ENCODE measurements at places on chromosomes 2 and 18.

DNA sequence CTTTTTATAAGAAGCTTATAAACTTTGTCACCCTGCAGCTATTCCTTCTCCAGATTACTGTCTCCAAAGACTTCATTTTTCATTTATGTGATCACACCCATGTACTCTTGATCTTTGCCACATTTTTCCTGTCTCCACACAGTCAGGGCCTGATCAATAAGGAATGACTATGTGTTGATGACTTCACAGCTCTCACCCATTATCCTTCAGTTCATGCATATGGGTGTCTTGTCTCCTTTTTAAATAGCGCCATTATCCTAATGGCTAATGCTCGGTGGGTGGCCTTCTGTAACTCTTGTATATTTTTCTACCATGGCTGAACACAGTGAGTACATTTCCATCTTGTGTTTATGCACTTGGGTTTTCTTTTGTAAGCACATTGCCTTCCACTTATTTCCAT, 335.7 kb upstream of the NRP2 start:
- no peak for DNase-seq

GRCh38 chr18:56197241-56197859, 441.0 kb downstream of the TXNL1 start:
- DNase-seq: no peak

DNA sequence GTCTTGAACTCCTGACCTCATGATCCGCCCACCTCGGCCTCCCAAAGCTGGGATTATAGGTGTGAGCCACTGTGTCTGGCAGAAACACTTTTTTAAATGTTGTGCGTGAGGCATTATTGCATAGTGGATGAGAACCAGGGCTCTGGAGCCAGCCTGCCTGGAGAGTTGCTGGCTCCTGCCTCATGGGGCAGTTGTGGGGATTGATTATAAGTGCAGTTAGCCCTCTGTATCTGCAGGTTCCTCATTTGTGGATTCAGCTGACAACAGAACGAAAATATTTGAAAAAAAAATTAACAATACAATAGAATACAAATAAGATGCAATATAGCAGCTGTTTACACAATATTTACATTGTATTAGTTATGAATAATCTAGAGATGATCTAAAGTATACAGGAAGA, 129.4 kb upstream of the EML6 start:
- DNase-seq: no peak

GRCh38 chr2:165401285-165401852, 68.1 kb upstream of the CSRNP3 start:
- DNase-seq: no peak

- no peak for DNase-seq
Observed at GRCh38 chr2:7847321-7847720, 834.5 kb upstream of the ID2 start.

DNA sequence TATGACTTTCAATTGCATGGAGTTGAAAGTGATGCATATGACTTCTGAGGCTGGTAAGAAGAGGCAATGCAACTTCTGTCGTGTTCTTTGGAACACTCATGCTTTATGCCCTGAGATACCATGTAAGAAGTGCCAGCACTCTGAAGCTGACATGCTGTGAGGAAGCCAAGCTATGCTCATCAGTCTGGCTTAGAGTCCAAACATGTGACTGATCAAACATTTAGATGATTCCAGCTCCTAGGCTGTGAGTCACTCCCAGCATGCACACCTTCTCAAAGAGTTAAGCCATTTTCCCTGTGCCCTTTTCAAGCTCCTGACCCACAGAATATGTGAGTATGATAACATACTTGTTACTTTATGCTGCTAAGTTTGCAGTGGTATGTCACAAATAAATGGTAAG, 15.8 kb upstream of the VRK2 start:
- DNase-seq: no peak

All from stimulated activated CD8-positive, alpha-beta memory T cell treated with anti-CD3 and anti-CD28 coated beads, Interleukin-4, amount 100 ng/mL, for 1 hour (primary cell).